ENCODE measurements at places on chromosomes 6 and 20.

GRCh38 chr20:38139977-38140753 lies 24.9 kb downstream of the TGM2 start:
- DNase-seq, result no peak

DNA sequence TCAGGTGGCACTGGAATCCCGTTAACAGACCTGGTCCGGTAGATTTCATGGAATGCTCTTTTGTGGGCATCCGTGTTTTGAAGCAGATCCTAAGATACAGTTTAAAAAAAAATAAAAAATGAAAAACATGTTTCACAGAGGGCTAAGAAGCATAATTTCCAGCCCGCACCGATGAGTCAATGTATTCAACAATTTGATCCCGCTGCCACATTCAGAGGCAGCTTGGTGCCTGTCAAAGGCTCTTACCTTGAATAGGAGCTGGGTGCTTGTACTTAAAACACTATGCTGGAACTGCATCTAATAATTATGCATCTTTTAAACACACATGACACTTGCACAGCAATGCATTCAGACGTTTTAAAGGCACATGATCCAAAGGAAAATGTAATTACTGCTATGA lies 164.8 kb downstream of the SYNE1 start:
- no peak for DNase-seq

GRCh38 chr20:64150756-64151632 lies 13.3 kb upstream of the MYT1 start:
- no peak for DNase-seq

- DNase-seq, result no peak
These were observed 4.5 kb upstream of the ZNF451 start for GRCh38 chr6:57085471-57085870.

DNA sequence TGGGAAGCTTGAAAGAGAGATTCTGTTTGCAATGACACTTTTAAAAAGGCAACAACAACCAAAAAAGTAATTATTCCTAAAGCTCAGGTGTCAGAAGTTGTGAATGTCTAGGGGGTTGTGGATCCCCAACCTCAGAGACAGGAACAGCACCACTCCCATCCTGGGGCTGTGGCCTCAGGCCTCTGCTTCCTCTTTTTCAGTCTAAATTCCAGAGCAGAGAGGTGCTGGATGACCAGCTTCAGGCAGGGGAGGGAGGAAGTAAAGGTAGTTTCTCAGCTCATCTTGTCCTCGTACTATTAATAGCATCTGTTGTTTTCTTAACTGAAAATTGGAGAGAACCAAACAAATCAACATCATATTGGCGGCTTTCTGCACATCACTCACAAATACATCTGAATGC lies 8.3 kb downstream of the NT5E start:
- no peak for DNase-seq

DNA sequence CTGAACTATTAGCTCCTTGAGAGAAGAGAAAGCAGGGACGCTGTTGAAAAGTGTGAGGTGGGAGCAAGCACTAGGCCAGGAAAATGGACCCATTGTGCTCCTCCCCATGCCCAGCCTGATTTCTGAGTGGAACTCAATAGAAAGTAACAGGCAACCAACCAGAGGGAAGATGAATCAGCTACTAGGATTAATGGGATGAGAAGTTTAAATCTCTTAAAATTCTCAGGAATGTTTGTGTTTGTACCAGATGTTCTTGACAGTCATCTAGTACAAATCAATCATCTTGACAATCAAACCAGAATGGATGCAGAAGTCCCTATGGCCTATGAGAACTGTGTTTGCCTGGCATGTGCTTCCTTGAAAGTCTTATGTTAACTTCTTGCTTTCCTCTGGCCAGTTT lies 48.9 kb downstream of the HDDC2 start:
- DNase-seq, result no peak

DNA sequence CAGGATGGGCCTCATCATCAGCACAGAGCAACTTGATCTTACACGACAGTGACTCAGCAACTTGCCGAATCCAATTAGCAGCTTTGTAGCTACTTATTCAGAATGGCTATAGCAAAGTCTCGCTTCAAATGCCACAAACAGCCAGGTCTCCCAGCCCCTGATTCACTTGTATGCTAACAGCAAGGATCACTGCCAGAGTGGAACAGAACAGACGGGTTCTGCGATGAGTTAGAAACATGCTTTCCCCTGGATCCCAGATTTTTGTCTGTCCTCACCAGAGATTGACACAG lies 254.4 kb downstream of the NRN1 start:
- no peak for DNase-seq

DNA sequence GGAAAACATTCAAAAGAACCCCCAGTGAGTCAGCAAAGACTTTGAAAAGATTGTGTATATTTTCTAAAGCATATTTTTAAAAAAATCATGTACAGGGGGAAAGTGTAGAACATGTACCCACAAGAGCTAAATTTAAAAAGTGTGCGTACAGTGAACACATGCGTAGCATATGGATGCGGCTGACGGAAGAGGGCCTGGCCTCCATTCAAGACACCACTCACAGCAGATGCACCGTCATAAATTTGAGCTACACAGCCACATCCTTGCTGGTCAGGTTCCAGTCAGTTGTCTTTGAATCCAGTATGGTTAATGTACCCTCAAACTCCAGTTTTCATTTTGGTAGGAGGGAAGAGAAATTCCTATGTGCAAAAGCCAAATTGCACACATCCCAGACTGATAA lies 54.3 kb upstream of the SPACA1 start:
- no peak for DNase-seq

DNA sequence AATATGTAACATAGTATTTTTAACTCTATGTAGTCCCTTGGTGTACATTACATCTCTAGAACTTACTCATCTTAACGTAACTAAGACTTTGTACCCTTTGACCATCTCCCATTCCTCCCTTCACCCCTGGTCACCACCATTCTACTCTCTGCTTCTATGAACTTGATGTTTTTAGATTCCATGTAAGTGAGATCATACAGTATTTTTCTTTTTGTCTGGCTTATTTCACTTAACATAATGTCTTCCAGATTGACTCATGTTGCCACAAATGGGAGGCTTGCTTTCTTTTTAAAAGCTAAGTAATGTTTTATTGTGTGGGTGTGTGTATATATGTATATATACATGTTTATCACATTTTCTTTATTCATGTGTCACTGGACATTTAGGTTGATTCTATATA lies 55.8 kb downstream of the TMEM200A start:
- no peak for DNase-seq

DNA sequence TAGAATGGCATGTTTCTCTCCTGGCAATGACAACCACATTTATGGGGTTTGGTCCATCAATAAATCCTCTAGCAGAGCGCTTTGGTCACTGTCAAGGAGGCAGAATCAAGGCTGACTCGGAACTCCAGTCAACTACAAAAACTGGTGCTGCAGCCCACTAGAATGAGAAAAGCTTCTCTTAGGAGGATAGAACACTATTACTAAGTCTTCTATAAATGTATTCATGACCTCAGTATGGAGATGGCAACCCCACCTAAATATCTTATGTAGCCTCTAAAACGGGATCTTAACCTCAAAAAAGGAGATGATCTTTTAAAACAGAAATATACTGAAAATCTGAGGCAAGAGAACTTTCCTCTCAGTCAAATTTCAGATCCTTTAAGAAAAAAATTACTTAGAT lies 68.5 kb downstream of the RALGAPA2 start:
- no peak for DNase-seq

- DNase-seq, result no peak
These were observed 295.2 kb downstream of the GJA1 start for GRCh38 chr6:121730616-121731015.

DNA sequence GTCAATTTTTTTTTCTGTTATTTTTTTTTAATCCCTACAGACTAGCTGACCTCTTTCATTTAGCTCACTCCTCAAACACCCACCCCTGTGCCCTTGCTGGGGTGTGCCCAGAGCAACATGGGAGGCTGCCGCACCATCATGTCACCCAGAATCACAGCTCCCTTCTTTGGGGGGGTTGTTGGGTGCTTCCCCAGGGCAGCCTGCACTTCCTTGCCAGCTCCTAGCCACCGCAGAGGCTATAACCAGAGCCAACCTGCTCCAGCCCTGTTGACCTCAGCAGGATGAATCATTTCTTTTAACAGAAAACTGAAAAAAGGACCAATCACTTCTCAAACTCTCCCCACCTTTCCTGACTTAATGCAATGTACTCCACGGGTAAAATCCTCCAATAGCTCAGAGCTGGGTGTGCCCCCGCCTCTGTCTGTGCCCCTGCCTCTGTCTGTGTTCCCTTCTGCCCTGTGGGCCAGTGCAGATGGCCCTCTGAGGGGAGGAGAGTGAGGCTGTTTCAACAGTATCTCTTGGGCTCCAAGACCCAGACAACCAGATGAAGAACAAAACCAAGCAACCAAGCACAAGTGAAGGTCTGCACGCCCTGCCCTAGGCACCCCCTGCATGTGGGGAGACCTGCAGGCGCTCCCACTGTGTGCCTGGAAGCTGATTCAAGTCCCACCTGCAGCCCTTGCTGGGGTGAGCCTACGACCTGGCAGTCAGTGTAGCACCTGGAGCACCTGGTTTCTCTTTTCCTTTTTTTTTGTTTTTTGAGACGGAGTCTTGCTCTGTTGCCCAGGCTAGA lies 67.7 kb downstream of the PYGB start:
- DNase-seq, result no peak

DNA sequence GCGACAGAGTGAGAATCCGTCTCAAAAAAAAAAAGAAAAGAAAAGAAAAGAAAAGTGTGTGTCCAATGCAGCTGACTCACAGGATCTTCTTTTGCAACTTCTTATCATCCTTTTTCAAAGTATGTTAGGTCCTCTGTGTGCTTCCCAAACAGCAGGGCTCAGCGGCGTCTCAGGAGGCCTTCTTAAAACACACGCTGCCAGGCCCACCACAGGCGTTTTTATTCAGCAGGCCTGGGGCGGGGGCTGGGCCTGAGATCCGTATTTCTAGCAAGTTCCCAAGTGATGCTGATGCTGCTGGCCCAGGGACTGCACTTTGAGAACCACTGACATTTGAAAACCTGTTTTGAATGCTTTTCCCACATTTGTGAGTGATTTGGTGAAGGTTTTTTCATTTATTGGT lies 57.1 kb downstream of the PSMG4 start:
- no peak for DNase-seq

GRCh38 chr6:105326833-105327770 lies 75.8 kb downstream of the PREP start:
- DNase-seq, result peak; percentile 30

GRCh38 chr6:1024587-1024986 lies 287.3 kb upstream of the FOXQ1 start:
- DNase-seq, result no peak

GRCh38 chr6:125815080-125815910 lies 24.5 kb downstream of the NCOA7 start:
- DNase-seq, result no peak

DNA sequence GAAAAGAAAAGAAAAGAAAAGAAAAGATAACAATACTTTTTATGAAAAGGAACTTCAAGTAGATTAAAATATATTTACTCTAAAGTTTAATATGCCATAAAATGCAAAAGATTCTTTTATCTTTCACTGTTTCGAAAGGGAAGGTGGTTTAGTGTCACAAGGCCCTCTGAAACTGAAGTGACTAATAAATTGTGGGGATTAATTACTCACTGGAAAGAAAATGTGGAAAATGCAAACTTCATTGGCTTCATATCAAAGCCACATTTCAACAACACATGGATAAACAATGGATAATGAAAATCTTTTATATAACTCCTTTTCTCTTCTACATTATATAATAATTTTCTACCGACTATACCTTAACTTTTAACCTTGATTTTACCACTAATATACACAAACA lies 320.5 kb upstream of the RSPO3 start:
- no peak for DNase-seq

DNA sequence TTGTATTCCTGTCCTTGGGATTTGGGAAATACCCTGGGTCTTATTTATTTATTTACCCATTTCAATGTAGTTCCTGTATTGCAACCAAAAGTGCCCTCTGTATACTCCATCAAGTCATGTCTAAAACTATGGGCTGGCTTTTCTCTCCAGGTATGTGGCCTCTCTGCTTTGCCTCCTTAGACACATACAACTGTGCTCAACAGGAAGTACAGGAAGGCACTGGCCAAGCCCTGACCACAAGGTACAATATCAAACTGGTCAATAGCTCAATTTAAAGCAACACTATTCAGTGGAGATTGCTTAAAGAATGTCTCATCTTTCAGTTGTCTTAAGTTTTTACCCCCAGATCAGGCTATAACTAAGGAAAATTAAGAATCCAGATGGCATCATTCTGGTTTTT lies 42.3 kb upstream of the SLC24A3 start:
- no peak for DNase-seq

DNA sequence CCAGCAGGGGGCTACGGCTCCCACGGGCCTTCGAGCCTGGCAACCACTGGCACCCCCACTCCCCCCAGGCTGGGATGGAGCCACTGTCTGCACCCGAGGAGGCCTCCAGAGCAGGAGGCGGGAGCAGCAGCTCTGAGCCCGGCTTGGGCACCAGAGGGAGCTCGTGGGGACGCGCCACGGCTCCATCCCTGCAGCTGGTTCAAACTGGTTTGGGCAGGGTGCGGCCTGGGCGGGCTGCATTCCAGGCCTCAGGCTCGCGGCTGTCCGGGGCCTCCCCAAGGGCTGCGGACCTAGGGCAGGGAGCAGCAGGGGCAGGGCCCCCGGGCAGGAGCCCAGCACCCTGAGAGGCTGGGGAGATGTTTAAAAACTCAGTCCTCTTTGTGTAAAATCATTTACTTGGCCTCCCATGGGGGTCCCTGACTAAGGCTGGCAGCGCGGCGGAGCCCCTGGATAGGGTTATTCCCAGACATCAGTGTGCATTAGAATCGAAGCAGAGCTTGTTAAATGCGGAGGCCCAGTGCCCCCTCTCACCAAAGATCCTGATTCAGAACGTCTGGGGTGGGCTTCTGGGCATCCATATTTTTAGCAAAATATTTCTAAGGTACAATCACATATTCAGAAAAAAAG lies 4.1 kb upstream of the BCAS4 start:
- peak; percentile 88 for DNase-seq

DNA sequence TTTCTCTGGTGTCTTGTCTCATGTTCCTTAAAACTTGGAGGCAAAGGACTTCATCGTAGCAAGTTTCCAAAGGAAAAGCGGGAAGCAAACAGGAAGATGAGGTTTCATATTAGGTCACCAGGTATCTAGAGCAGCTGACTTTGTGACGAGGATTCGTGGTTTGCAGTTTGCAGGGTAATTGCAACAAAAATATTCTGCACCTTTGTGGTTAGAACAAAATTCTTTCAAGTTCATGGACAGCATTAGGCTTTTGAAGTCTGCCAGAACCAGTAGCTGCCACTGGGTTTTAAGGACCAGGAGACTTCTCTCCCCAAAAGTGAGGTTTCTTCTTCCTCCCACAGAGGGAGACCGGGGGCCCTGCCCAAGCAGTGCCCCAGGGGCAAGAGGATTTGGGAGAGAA lies 63.4 kb downstream of the RPP40 start:
- DNase-seq, result no peak
